ENCODE measurements at places on chromosomes 13 and 19.

- DNase-seq: no peak
Measured at GRCh38 chr13:24687611-24688010, 7.4 kb downstream of the ATP12A start.

DNA sequence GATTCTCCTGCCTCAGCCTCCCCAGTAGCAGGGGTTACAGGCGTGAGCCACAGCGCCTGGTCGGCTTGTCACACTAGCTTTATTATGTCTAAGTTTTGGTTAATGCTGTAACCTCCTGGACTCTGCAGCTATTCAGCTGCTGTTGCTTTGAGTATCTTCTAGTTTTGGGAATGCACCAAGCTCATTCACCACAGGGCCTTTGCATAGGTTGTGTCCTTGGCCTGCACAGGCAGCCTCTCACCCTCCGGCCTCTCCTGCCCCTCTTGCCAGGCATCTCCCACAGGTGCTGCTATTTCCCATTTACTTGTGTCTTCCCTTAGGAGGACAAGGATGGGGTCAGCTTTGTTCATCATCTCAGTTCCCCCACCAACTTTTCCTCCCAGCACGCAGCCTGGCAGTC is 2.4 kb upstream of the CCDC9 start:
- DNase-seq: no peak

- no peak for DNase-seq
Measured at GRCh38 chr13:21674490-21675009, 3.7 kb downstream of the FGF9 start.

GRCh38 chr13:31067416-31068118 is 94.1 kb downstream of the HSPH1 start:
- DNase-seq: no peak

- DNase-seq: no peak
Measured at GRCh38 chr13:30845297-30846214, 60.5 kb upstream of the MEDAG start.

DNA sequence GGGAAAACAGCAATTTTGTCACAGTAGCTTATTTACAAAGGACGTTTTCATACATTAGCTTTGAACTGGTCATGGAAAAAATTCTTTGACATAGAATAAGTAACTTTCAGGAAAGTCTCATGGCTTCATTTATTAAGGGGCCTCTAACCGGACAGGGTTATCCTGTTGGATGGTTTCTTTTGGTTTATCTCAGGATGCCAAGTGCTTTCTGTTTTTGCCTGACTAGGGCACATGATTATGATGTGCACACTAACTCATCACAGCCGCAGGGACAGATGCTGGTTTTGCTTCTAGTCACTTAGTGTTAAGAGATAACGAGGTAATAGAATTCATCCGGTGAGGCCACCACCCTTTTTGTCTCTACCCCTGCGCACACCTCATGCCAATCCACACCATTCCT is 53.0 kb downstream of the TGDS start:
- no peak for DNase-seq
